ENCODE measurements at places on chromosomes 3 and 15.

GRCh38 chr3:31533169-31534064 lies 692 bp downstream of the STT3B start:
- DNase-seq: peak; percentile 47

DNA sequence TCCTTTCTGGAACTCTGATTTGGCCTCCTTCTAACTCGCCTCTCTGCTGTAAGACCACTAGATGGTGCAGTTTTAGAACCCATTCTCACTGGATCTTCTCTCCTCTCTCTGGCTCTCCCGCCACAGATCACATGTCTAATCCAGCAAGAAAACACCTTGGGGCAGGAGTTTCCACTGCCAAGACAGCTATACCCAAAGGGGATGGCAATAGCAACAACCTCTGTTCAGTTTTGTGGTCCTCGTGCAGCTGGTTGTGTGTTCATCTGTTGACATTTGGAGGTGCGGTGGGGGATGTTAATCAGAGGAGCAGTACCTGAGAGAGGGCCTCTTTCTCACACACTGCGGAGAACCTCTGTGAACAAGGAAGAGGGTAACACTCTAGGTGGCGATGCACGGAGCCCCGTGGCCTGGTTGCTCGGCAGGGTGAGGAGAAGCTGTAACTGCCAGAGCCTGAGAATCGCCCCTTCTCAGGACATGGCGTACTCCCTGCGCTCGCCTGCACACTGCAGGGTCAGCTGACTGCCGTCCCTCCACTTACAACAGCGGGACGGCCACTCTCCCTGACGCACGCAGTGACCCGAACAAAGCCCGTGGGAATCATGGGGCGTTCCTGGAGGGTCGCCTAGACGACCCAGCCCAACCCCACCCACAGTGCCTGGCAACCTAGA lies at the start of gene TEX55:
Gene TEX55, plus strand, starts transcription at position 666 of the 668 bp plus-strand sequence. CDS start 25 bp downstream, outside the sequence.
- no peak for DNase-seq

DNA sequence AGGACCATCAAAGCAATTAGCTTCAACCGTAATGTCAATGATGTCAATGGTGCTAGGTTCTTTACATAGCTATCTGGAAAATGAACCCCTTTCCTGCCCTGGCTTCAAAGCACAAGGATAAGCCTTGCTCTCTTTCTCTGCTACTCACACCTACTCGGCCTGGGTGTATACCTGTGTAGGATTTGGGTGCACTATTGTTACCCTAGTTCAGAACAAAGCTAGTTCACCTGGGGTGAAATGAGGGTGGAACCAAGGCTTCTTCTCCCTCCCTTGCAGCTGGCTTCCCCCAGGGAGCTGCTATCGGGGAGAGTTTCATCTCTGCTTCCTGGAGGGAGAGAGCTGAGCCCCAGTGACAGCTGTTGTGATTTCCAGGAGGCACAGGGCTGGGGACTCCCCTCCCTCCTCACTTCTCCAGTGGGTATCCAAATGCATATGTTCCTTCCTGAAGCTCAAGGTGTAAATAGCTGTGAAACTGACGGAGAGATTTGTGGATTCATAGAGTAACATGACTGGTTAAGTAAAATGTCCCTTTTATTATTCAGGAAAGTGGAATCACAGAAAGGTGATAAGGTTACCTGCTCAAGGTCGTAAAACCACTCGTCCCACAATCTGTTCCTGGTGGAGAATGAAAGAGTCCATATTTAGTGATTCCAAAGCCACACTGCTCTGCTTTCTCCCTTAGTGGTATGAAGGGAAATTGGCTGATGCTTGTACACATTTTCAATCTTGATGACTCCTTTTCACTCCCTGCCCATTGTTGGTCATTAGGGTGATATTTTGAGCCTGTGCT lies 11.8 kb upstream of the C3orf70 start:
- DNase-seq: no peak

DNA sequence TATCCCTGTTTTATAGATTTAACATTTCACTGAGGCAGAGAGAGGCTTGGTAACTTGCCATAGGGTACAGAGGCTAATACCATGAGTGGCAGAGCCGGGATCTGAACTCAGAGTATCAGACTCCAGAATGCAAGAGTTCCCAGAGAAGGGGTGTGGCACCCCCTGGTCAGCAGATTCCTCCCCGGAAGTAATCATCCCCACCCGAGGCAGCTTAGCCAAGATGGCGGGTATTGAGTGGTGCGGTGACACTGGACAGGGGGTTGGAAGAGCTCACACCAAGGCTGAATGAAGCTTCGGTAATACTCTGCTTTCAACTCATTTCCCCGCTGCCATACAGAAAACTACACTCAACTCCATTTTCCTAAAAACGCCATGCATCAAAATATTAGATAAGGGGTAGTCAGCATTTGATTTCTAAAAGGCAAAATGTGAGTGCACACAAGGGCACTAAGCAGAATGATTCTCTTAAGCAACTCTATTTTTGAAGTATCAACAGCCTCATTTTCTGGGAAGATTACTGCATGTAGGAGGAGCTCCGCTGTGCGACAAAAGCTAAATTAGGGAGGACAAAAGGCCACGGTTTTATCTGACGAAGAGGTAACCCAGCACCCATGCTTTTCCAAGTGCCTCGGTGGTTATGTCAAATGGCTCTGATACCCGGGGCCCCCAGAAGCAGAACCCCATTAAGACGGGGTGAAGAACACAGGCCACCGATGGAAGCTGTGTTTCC lies 166.7 kb downstream of the NUP210 start:
- DNase-seq: no peak

GRCh38 chr3:137946356-137946973 lies 63.5 kb upstream of the CLDN18 start:
- peak; percentile 37 for DNase-seq

DNA sequence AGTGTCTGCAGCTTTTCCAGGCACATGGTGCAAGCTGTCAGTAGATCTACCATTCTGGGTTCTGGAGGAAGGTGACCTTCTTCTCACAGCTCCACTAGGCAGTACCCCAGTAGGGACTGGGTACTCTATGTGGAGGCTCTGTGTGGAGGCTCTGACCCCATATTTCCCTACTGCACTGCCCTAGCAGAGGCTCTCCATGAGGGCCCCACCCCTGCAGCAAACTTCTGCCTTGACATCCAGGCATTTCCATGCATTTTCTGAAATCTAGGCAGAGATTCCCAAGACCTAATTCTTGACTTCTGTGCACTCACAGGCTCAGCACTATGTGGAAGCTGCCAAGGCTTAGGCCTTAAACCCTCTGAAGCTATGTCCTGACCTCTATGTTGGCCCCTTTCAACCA lies 1060.0 kb downstream of the NAALADL2 start:
- DNase-seq: no peak
